Cerebellar nuclear complex (tissue), 1 donor: ENCODE measurements at places on chromosomes 7 and 10.

- no peak for DNase-seq
These were observed 4.6 kb upstream of the NOLC1 start for GRCh38 chr10:102147561-102147960.

DNA sequence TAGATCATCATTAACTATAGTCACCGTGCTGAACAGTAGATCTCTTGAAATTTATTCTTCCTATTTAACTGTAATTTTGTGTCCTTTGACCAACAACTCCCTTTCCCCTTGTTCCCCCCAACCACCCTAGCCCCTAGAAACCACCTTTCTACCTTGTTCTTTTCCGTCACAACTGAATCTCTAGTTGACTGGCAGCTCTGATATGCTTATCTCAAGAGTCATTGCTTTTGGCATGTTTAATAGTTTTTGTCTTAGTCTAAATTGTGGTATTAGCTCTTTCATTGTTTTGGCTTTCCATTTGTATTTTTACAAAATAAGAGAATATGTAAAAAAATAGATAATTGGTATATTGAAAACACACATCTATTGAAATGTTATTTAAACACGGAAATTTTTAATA, 1.8 kb downstream of the GNAT3 start:
- DNase-seq, result no peak

GRCh38 chr10:69716711-69717560, 84.8 kb upstream of the COL13A1 start:
- no peak for DNase-seq

DNA sequence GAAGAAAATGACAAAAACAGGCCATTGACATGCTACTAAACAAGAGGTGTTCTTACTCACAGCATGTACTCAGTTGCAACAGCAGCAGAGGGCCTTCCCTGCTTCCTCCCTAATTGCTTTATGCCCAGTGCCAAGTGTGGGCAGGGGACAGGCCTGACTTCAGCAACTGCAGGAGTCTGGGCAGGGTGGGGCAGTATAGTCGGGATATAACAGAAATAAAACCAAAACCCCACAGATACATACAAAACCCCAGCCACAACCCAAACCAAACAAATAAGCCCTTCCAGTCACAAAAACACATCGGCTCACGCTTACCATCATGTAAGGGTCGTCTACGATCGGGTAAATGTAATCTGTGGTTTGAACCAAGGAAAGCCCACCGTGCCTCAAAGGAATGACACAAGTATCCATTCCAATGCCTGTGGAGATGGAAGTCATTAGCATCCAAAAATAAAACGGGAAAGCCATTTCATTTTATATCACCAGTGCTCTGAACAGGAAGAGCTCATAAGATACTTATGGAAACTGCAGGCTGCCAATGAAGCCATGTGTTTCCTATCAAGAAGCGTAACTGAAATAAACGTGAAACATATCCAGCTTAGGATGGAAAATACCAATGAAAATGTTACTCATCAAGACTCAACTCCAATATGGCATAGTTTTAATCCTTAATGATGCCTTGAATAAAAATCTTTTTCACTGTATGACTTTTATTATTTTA, 9.5 kb downstream of the SEPHS1 start:
- DNase-seq, result no peak

GRCh38 chr7:44759246-44759645, 10.6 kb downstream of the ZMIZ2 start:
- DNase-seq, result no peak
